ENCODE measurements at places on chromosomes 6 and 20. TPM values are rescaled to one million over a fixed set of nuclear protein-coding genes. Genes with fewer than 3 reads are reported as not detected.

DNA sequence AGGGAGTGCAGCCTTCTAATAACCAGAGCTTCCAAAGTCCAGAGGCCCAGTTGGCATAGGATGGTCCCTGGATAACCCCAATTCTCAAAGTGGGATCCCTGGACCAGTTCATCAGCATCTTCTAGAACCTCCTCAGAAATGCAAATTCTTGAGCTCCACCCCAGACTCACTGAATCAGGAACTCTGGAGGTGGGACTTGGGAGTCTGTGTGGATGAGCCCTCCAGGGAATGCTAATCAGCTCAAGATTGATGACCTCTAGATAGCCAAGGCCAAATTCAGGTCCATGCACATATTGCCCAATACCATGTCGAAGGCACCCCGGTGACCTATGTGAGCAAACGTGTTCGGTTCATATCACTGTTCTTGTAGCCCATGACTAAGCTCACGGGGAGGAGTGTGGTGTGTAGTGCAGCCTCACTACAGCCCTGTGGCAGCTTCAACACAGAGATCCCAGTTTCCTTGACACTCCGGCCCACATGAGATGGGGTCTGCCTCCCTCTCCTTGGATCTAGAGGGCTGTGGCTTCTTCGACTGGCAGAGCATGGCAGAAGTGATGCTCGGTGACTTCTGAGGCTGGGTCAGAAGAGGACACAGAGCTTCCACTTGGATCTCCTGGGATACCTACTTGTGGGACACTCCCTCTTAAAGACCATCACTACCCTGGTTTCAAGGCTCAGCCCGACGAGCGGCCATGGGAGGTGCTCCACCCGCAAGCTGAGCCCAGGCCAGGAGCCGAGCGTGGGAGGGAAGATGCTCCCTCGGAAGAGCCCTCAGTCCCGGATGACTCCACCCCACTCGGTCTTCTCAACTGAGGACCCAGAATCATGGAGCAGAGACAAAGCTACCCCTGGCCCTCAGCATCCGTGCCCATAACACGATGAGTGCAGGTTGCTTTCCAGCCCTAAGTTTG lies 151.1 kb upstream of the CST7 start:
- H3K4me1 ChIP-seq: peaks cover 3% of the 10 kb centered on the region
- no peaks in the 10 kb centered on the region for H3K27me3 ChIP-seq
- no peak overlapping the region for H3K27ac ChIP-seq
- no peaks in the 10 kb centered on the region for H3K36me3 ChIP-seq

- H3K4me3 ChIP-seq: no peak overlapping the region
- no peaks in the 10 kb centered on the region for H3K27me3 ChIP-seq
- no peak overlapping the region for H3K27ac ChIP-seq
- peaks cover 5% of the 10 kb centered on the region for H3K4me1 ChIP-seq
Observed at GRCh38 chr6:36098920-36099647, 31.2 kb upstream of the MAPK13 start.

- no peaks in the 10 kb centered on the region for H3K27me3 ChIP-seq
- no peaks in the 10 kb centered on the region for H3K4me1 ChIP-seq
- H3K36me3 ChIP-seq: no peaks in the 10 kb centered on the region
- H3K27ac ChIP-seq: no peak overlapping the region
Observed at GRCh38 chr6:6058054-6058444, 51.3 kb upstream of the NRN1 start.

DNA sequence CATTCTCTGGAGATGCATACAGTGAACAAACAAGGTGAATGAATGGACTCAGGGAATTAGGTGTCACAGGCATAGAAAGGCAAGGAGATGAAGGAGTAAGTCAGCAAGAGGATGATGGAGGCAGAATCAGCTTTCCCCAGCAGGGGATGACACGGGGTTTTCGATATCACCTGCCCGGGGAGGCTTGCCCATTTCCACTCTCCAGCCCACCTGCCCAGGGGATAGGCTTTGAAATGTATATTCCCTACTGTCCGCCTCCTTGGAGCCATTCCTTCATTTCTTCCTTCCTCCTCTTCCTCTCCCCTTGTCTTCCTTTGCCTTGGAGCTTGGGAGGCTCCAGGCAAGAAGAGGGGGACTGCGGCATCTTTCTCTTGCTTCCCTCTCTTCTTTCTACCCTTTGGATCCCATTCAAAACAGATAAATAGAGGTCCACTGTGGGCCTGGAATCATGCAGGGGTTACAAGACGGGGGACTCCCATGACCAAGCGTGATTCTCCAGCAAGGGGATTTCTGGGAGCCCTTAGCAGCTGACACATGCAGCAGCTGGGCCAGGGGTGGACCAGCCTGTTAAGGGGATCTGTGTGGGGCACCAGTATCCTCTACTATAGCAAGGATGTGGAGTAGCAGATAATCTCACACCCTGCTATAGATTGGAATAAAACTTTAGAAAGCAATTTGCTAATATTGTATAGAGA lies 23.5 kb upstream of the RNF24 start:
- no peaks in the 10 kb centered on the region for H3K36me3 ChIP-seq
- peaks cover 2% of the 10 kb centered on the region for H3K4me1 ChIP-seq
- H3K27ac ChIP-seq: no peak overlapping the region
- H3K27me3 ChIP-seq: no peaks in the 10 kb centered on the region

The ENPP1 gene
- polyA plus RNA-seq: 3.7 TPM

All from kidney (tissue), 22 donors.